ENCODE measurements at places on chromosomes 7 and 10.

DNA sequence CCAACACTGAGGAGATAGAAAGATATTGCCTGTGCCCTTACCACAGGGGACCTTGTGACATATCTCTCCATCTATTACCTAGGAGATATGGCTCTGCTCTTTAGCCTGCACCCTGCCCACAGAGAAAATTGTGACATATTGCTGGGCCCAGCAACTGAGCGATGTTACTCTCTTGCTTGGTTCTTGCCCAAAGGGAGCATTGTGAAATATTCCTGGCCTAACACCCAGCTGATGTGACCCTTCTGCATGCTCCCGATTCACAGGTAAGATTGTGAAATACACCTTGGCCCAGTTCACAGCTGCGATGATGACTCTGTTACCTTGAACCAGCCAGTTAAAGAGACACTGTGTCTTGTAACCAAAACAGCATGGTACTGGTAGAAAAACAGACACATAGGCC is 37.2 kb upstream of the ZNF107 start:
- no peak for DNase-seq

DNA sequence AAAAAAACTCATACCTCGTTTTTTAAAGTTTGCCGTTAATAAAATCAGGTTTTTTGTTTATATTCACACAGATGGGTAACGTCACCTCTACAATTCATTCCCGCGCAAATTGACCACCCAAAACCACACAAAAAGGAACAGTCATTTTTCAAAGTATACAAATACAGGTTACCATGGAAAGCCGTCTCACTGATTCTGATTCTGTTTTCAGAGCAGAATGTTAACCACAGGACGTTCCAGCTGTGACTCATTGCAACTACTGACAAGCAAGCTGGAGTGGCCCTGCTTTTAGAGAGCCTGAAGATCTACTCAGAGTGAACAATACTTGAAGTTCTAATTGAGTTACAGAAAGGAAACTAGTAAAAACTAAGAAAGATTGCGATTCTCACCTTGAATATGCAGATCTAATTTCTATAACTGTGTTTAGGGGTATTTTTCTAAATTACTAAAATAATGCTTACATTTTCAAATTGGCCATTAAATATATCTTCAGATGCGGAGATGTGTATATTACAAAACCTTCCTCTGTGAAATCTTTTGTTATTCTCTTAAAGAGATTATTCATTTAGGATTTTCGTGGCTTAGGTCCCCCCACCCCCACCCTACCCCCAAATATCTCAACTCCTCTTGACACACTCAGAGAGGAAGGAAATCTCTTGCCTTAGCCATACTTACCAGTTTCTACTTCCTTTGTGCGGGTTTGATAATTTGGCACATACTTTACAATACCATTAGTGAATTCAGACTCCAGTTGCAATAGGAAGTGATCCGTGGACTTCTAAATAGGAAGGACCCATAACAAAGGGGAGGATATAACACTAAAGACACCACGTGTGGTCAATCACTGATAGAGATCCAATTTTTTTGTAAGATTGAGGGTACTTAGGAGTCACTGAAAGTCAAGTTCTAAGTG is 106.0 kb downstream of the CUBN start:
- DNase-seq = peak; percentile 99

- DNase-seq = peak; percentile 99
Observed at GRCh38 chr10:4947635-4948596, 15.3 kb upstream of the AKR1C1 start.

DNA sequence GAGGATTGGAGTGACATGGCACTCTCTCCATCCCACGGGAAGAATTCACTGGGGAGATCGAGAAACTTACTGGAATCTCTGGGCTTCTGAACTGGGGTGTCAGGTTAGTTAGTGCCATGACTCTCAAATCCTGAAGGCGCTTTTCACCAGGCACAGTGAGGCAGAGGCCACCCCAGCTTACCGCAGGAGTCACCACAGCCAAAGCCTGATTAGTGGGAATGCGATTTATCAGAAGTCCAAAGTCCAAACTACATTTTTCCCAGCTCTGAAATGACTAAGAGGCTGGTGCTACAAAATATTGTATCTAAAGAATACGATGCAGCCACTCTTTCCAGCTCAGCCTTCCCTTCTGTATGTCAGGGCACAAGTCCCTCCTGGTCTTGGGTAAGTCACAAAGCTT is 334.8 kb upstream of the SHH start:
- DNase-seq = no peak

- no peak for DNase-seq
Observed at GRCh38 chr10:78170026-78170475, 136.4 kb downstream of the RPS24 start.

DNA sequence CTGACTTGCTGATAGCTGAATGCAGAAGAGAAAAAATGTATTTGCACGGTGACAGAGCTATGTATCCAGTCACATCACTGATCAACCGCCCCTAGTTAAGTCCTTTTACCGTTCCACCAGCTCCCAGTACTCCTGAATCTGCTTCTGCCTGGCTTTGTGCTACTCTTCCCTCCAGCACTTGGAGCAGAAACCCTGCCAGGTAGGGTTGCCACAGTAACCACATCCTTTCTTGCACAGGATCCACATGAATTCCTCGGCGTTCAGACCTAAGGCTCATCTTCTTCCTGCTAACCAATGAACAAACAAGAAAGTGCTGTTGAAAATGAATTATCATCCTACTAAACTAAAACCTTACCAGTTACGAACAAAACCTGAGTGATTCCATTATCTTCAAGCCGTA is 52.0 kb upstream of the KCTD7 start:
- DNase-seq = no peak

DNA sequence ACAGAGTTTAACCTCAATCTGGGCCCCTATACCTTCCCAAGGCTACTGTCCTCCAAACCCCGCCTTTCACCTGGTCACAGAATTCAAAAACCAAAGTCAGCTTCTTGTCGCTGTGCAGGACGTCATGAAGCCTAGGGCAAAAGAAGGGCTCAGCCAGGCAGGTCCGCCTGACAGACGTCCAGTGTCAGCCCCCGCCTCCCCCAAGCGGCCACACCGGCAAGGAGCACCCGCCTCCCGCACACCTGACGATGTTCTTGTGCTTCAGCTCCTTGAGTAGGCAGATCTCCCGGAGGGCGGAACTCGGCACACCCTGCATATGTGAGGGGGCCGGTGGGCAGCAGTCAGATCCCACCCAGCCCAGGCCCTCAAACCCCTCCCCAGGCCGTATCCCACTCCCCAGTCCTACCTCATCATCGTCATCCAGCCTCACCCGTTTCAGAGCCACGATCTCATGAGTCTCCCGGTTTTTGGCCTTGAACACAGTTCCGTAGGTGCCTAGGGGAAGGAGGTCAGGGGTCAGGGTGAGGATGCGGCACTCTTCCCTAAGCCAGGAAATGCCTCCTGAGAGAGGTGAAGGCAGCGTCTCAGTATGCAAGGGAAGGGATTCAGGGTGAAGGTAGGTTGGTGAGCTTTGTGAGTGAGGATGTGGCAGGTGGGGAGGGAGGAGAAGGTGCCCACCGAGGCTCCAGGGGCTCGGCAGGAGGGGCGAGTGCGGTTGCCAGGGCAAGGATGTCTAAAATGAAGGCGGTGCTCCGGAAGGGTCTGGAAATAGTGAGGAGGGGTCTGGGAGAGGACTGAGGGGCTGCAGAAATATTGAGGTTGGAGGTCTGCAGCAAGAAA is 811 bp downstream of the CDK5 start:
- DNase-seq = no peak

DNA sequence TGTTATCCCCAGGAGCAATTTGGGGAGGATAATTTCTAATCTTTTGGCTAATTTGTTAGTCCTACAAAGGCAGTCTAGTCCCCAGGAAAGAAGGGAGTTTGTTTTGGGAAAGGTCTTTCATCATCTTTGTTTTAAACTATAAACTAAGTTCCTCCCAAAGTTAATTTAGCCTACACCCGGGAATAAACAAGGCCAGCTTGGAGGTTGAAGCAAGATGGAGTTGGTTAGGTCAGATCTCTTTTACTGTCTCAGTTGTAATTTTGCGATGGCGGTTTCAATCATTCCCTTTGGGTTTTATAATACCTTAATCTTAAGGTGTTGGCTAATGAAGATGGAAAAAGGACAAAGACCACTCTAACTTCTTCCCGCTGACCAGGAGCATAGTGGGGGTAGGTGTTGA is 166.4 kb upstream of the NAMPT start:
- DNase-seq = no peak

GRCh38 chr7:149245244-149245643 is 5.8 kb downstream of the ZNF212 start:
- DNase-seq = no peak

Measured in stromal cell of bone marrow (primary cell).